ENCODE measurements at places on chromosomes 5 and 9.

- no peak for DNase-seq
- no peaks in the 10 kb centered on the region for H3K4me1 ChIP-seq
- no peak overlapping the region for H3K4me3 ChIP-seq
Observed at GRCh38 chr9:135552698-135553171, 6.8 kb downstream of the OBP2A start.

GRCh38 chr5:126513703-126514102 lies 81.3 kb downstream of the ALDH7A1 start:
- peaks cover 5% of the 10 kb centered on the region for H3K4me1 ChIP-seq
- no peaks in the 10 kb centered on the region for H3K36me3 ChIP-seq
- no peak for DNase-seq
- H3K4me3 ChIP-seq: no peak overlapping the region

DNA sequence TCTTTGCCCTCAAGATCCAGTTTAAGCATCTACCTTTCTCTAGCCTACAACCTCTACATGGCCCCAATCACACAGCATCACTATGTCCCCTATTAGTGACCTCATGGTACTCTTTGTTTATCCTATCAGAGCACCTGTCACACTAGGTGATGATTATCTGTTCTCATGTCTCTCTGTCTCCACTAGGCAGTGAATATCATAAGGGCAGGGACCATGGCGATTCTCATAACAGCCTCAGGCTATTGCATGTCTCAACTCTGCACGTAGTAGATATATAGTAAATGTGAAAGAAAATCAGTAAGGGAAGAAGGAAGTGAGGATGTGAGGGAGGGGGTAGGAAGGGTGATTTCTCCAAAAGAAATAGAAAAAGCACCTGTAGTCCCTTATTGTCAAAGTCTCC lies 311.0 kb downstream of the NSG2 start:
- no peaks in the 10 kb centered on the region for H3K27me3 ChIP-seq
- no peak overlapping the region for H3K27ac ChIP-seq
- no peak overlapping the region for H3K4me3 ChIP-seq
- H3K36me3 ChIP-seq: no peaks in the 10 kb centered on the region
- H3K4me1 ChIP-seq: no peaks in the 10 kb centered on the region
- DNase-seq: no peak

DNA sequence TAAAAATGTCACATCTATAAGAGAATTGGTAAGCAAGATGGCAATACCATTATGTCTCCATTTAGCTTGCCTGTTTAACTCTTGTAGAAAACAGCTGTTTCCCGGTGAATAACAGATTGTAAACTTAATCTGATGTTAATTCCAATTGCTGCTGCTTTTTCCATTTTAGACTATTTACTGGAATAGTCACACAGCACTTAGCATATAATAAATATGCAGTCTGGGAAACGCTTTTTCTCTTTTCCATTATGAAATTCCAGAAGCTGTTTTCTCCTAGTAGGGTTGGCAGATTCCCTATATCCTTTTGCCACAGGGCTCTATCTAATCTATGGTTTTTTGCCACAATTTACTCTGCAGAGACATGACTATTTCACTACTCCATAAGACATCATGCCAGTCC lies 148.0 kb downstream of the CEMIP2 start:
- no peaks in the 10 kb centered on the region for H3K27me3 ChIP-seq
- no peaks in the 10 kb centered on the region for H3K36me3 ChIP-seq
- H3K27ac ChIP-seq: no peak overlapping the region
- H3K4me1 ChIP-seq: no peaks in the 10 kb centered on the region
- no peak for DNase-seq

Data from stimulated activated naive B cell treated with anti-CD40 and anti-IgM and Interleukin-4, amounts not matched to agents 10 μg/mL and 1 μg/mL and 100 μg/mL, for 72 hours (primary cell).